Endodermal cell (in vitro differentiated cells): ENCODE measurements at places on chromosomes 4 and X. TPM values are rescaled to one million over a fixed set of nuclear protein-coding genes. Genes with fewer than 3 reads are reported as not detected.

- DNase-seq: no peak
These were observed 5.6 kb downstream of the TIGD4 start for GRCh38 chr4:152773953-152774352.

GUCY1A1 gene
- total RNA-seq: 0.79 and 1.1 TPM in 2 replicates

NUDT6 gene
- total RNA-seq: 4.4 and 5.8 TPM in 2 replicates

PHKA2 gene
- 28.0 and 33.0 TPM in 2 replicates for total RNA-seq

GRCh38 chrX:101605728-101606127 lies 12.1 kb downstream of the ARMCX6 start:
- DNase-seq: no peak

CTAG2 gene
- not detected in 3 replicates for total RNA-seq

USP53 gene
- total RNA-seq: 32.6 to 124 TPM (median 34.9 TPM) in 3 replicates
